ENCODE measurements at places on chromosomes 3 and 15.
A peak's percentile ranks its signal among the peaks of the same experiment; 100 is the strongest.

DNA sequence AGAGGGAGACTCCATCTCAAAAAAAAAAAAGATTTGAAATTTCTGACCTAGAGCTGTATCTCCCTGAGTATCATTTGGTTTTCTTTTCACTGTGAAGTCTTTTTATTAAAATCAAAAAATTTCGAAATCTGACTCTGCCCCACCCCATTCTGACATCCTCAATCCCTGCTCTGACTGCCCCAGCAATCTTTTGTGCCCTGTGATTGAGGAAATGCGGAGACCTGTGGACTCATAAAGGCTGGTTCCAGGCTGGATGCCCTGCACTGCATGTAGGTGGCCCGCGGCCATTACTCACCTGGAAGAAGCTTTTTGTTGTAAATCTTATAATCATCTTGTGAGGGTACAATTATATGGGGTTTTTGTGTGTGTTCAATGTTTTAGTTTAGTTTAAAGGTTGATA lies 147.3 kb upstream of the SEMA6D start:
- DNase-seq = no peak

GRCh38 chr15:68440136-68440535 lies 8.2 kb upstream of the ITGA11 start:
- no peak for DNase-seq

DNA sequence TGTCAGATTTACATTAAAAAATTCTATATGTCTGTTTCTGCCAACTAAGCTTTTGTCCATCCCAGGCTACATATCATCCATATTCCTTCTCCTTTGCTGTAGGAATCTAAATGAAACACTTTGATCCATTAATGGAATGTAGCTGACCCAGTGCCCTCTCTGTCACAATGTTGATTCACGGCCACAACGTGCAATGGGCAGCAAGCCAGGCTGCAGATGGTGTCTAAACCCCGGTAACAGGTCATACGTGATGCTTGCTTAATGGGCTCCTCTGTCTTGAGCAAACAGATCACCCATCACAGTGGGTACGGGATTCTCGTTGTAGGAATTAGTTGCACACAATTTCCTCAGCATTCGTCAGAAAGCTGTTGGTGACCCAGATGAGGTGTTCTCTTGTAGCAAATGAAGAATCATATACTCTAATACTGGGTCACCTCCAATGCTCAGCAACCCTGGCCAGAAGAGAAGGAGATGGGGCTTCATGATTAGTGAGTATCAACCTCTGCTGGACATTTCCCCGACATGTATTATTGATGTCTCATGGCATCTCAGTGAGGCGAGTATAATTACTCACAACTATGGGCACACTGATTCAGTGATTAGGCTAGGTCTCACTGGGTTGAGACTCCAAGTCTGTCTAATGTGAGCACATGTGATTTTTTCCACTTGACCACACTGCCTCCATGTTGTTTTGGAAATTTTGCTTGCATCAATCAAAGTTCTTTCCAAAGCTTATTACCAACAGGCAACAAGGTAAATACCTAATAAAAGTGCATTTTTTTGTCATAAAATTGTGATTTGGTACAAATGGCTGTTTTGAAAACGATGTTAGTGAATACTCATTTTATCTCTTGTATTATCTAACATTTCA lies 12.9 kb upstream of the DCBLD2 start:
- no peak for DNase-seq

DNA sequence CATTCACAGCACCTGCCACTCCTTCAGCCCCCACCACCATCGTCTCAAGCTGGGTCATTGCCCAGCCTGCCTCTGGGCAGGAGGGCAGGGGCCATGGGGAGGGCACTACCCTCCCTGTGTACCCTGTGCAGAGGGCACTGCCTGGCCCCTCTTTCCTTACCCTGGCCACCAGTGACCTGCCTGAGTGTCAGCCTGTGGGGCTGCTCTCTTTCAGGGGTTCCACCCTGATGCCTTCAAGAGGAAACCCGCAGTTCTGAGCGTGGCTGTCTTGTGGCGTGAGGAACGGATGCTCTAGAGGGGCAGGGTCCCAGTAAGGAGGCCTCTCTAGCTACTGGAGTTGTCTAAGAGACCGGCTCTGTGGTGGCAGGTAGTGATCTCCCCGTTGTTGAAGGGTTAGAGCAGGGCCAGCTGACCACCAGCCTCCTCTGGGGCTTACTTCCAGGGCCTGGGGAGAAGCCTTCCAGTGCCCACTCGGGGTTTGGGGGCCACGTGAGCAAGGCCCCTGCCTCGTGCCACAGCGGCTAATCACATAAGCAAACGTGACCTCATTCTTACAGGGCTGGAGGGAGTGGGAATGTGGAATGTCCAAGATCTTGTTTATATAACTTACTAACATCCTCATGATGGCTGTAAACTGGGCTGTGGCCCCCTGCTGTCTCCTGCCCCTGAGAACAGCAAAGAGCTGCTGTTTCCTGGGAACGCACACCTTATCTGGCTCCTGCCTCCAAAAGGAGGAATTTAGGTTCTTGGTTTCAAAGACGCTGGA lies 31.4 kb upstream of the SEC13 start:
- no peak for DNase-seq

DNA sequence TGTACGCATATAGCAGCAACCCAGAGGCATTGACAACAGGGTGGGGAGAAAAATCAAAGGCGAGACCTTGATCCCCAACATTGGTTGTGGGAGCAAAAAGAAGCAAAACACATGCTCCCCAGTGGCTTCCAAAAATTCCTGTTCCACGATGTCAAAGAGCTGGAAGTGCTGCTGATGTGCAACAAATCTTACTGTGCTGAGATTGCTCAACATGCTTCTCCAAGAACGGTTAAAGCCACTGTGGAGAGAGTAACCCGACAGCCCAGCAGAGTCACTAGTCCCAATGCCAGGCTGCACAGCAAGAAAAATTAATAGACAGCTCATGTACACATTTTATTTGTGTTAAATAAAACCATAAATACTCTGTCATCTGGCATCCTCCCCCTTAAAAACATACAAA lies 179.9 kb upstream of the PFN2 start:
- DNase-seq = no peak

DNA sequence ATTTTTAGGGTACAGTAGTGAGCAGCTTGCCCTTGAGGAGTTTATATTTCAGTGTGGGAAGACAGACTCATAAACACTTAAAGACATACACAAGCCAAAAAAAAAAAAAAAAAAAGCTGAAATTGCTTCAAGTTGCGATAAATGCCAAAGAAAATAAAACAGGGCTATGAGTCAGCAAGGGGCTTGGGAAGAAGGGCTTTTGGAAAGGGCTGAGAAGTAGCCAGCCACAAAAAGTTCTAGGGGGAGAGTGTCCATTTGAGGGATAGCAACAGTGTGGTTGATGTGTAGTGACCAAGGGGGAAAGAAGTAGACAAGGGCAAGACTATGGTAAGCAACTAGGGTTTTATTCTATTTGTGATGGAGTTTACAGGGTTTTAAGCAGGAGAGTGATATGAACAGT lies 185.5 kb downstream of the ADAMTS9 start:
- no peak for DNase-seq

DNA sequence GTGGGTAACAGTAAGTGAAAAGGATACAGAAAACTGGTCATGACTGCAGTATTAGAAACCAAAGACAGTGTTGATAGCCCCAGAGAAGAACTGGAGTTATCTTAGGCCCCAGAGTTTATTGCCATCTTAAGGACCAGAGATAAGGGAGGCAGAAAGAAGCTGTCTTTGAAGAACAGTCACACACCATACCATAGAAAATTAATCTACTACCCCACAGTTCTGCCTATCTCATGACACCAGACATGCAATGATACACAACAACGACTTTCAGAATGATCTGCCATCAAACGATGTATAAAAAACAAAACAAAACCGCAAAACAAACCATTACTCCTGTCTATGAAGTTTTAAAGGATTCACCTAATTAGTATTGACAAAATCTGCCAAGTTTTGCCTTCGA lies 9.6 kb downstream of the CPOX start:
- no peak for DNase-seq

- no peak for DNase-seq
These were observed 37.0 kb upstream of the GCSAM start for GRCh38 chr3:112170046-112170445.

DNA sequence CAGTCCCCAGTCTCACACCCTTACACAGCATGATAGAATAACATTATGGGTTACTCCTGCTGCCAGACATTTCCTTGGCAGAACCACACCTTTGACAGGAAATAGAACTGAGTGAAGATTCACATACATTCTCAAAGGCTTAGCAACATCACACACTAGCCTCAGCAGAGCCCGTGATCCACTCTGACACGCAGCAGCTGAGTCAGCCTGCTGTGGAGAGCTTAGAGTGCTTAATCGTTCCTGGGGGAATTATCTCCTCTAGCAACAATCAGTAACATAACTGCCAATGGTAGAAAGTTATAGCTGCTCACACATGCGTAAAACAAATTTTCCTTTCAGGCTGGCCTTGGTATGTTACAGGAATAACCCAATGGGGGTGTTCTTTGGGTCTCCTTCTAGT lies 382.1 kb downstream of the GAP43 start:
- no peak for DNase-seq

DNA sequence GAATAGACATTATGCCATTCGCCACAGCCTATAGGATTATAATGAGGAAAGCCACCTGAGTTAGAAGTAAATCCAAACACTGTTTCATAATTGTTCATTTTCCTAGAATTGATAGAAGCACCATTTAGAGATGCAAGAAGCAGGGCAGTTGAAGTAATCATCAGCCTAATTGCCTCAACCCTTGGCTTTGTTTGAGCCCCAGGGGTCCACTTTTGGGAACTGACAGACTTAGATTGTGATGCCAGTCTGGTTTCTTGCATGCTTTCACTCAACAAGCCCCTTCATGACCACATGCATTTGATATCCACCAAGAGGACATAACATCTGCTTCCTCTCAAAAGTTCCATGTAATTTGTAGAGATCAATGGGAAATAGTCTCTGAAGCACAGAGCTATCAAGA lies 97.2 kb upstream of the COL8A1 start:
- DNase-seq = no peak

DNA sequence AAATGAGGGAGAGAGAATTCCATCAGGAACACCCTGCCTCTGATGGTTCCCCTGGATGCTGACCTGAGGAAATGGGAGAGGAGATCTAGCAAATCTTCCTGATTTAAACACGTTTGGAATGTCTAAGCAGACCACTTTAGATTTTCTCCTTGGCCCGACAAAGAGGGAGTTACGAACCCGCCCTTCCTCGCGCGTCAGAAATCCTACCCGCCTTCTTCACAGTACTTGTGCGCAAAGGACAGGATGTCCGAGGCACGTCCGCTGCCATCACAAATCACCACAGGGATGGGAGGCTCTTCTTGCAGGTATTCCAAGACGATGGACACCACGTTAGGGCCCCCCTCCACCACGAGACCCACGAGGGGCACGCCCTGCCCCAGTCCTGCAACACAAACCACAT lies 38.6 kb downstream of the TRPM1 start:
- no peak for DNase-seq

DNA sequence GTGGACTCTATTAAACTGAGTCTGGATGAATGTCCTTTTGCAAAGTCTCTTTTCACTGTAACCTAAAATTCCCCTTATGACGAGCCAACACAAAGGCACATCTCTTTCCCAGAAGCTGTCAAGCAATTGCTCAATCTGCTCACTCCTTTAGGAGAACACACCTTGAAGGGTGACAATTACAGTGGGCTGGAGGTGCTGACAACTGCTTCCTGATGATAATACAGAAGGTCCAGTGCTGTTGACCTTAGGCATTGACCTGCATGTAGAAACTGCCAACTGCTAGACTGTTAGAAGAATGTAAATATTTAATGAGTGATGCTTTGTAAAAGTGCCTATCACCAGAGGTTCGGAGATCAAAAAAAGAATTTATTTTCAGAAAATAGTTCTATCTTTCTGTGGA lies 757.7 kb downstream of the GRM7 start:
- no peak for DNase-seq

DNA sequence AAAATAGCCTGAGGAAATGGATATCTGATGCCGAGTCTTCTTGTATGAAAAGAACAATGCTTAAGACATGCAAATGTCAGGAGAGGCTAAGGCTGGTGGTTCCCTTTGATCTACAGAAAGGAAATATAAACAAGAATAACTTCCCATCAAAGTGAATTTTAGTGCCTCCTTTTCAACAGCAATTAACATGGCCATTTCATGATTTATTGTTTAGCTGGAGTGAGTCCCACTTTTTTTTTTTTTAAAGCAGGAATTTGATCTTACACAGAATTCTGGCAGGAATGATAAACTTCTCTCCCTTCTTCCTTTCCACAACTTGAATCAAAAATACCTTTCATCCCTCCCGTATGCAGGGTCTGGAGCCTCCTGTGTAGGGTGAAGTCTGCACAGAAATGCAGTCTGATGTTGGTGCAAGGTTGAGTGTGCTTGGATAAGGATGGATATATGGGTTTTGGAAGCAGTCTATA lies 287.0 kb downstream of the MEX3B start:
- DNase-seq = no peak

DNA sequence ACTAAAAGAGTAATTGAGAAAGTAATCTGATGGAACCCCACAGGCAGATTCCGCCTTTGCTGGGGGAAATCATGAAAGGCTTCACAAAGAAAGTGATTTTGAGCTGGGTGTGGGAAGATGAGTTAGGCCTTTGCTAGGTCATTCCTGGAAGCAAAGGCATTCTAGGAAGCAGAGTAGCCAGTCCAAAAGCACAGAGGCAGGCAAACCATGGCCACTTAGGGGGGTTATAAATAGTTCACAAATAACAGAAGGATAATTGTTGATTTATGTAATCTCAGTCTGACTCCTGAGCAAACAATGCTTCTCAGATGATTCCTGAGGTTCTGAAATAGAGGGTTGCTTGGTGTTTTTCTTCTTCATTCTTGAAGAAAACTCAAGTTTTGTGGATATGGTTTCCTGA lies 576.3 kb downstream of the NTRK3 start:
- no peak for DNase-seq

GRCh38 chr3:146507331-146508120 lies 36.9 kb downstream of the PLSCR1 start:
- DNase-seq = no peak

- no peak for DNase-seq
These were observed 43.9 kb downstream of the BHLHE40 start for GRCh38 chr3:5022966-5023776.

GRCh38 chr3:10925436-10926255 lies 66.9 kb upstream of the SLC6A1 start:
- DNase-seq = no peak

- DNase-seq = no peak
These were observed 11.2 kb upstream of the TMEM212 start for GRCh38 chr3:171831936-171832335.

DNA sequence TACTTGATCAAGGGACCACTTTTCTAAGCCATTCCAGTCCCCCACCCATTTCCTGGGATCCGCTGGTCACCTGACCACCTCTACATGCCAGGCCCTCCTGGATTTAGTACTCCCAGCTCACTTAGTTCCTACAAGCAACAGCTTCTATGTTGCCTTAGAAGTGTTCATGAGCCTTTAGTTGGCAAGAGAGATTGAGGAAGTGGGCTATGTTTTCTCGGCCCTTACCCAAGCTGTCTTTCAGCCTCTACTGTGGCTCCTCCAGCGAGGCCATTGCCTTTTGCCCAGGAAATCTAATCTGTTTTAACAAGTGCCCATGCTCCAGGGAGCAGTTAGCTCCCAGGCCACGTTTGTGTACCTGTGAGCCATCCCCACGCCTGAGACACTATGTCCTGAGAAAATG lies 4.5 kb upstream of the PRKAR2A start:
- no peak for DNase-seq

GRCh38 chr3:138935863-138936740 lies 10.8 kb downstream of the FOXL2 start:
- DNase-seq = peak; percentile 68
